ENCODE measurements at places on chromosomes 3 and 15.
A peak's percentile ranks its signal among the peaks of the same experiment; 100 is the strongest.

- DNase-seq: no peak
Measured at GRCh38 chr3:173401369-173401768, 3.8 kb downstream of the NLGN1 start.

- peak; percentile 33 for DNase-seq
Measured at GRCh38 chr3:21621181-21621651, 129.8 kb downstream of the ZNF385D start.

- no peak for DNase-seq
Measured at GRCh38 chr3:126306888-126307482, 50.2 kb downstream of the KLF15 start.

- no peak for DNase-seq
Measured at GRCh38 chr3:156109989-156110388, 10.4 kb upstream of the KCNAB1 start.

DNA sequence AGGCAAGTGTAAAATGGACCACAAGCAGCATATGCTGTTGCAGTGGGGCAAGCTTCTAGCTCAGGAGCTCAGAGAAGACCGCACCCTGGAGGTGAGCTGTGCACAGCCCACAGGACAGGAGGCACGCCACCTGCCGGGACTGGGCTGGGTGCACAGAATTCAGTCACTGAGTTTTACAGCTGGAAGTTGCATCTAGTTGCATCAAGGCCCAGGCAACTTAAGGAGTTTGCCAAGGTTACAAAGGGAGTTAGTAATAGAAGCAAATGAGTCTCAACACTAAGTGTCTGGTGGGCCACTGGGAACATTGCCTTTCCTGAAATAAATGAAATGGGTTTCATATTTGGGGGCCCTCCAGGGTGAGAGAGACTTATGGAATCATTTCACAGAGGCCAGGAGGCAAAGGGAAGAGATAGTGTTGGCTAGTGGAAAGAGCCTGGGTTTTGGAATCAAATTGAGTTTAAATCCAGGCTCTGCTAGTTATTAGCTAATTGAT, 36.0 kb upstream of the TIMP4 start:
- no peak for DNase-seq
